ENCODE measurements at places on chromosomes 2 and 18. TPM values are rescaled to one million over a fixed set of nuclear protein-coding genes. Genes with fewer than 3 reads are reported as not detected.
A peak's percentile ranks its signal among the peaks of the same experiment; 100 is the strongest.

- no peak for DNase-seq
These were observed 706.1 kb upstream of the HS6ST1 start for GRCh38 chr2:129024796-129025195.

IL1RN gene
- total RNA-seq: 40.6 TPM

GRCh38 chr2:69584127-69584889, 59.2 kb downstream of the AAK1 start:
- no peak for DNase-seq

CCL20 gene
- total RNA-seq: 8.6 TPM

GRCh38 chr18:67636597-67637385, 120.3 kb upstream of the DSEL start:
- no peak for DNase-seq

DNA sequence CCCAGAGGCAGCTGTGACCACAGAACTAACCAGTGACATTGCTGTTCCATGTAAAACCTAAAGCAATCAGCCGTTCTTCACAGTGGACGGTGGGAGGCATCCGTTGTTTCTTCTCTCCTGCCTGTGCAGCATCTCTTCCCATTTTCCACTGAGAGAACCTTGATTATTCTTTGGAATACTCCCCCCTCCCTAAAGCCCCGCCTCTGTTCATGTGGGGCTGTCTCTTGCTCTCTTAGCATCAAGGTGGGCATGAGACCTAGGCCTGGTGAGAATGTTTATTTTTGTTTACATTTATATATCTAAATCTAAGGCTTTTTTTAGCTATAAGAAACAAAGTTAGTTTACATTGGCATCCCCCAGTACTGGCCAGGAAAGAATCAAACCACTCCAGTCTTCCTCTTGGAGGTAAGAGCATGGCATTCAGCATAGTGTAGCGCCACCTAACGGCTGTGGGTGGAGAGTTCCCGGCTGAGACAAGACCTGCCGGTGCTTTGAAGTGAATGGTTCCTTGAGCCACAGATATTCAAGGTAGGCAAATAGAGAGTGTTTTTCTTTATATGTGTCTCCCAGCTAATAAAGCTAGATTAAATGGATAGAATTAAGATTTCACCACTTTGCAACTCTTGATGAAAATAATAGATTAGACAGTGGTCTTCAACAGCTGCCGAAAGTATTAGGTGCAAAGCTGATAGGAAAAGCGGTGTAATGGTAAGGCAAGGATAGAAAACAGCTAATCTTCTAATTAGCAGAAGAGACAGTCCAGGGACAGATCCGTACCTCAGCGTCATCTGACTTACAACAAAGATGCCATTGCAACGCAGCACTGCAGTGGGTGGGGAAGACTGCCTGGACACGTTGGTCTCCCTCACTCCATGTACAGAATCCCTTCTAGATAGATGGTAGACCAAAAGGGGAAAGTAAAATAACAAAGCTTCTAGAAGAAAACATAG, 219.6 kb upstream of the RAB12 start:
- DNase-seq: no peak

ASPRV1 gene
- 2.1 TPM for total RNA-seq

DNA sequence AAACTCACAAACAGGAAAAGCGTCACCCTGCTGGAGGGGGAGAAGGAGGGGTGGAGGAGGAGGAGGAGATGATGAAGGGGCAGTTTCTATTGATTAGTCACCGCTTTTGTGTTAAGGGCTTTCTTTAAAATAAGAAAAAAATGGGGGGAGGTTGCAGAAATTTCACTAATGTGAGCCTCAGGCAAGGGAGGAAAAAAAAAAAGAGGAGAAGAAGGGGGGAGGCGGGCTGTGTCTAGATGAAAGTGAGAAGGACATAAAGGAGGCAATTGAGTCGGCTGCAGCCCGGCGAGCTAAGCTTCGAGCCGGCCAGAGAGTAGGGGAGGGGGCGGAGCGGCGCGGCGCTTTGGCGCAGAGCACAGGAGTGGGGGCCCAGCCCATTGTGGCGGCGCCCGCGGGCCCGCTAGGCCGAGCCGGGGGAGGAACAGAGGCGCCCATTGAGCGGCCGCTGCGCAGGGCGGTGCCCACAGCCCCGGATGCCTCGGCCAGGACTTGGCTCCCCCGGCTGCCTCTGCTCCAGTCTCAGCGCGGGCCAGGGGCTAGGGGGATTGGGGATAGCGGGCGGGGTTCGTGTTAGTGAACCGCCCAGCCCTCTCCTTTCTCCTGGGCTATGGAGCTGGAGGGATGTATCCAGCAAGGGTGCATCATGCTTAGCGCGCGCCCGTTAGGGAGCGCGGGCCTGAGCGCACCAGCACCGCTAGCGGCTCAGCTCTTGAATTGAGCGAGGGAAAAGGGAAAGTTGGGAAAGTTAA, 7.9 kb downstream of the PAX3 start:
- DNase-seq: no peak

ABCG8 gene
- total RNA-seq: not detected

STARD7 gene
- total RNA-seq: 76.4 TPM

DNA sequence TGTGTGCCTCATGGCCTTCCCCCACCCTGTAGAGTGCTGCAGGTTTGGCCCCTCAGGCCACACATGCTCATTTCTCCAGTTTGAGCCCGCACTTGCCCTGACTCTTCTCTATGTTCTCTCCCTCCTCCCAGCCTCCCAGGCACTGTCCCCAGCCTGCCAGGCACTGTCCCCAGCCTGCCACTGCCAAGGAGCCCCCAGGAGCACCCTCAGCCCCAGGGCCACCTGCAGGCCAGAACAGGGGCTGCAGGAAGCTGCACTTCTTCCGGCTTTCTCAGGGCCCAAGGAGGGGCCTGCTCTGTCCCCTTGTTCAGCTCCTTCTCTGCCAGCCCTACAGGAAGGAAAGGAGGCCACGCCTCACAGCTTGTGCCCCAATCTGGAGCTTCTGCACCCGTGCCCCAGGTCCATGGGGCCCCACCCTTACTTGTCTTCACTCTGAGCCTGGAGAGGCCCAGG, 31.6 kb downstream of the CYP26B1 start:
- peak; percentile 58 for DNase-seq

MTLN gene
- 81.3 TPM for total RNA-seq

EGR4 gene
- not detected for total RNA-seq

DNA sequence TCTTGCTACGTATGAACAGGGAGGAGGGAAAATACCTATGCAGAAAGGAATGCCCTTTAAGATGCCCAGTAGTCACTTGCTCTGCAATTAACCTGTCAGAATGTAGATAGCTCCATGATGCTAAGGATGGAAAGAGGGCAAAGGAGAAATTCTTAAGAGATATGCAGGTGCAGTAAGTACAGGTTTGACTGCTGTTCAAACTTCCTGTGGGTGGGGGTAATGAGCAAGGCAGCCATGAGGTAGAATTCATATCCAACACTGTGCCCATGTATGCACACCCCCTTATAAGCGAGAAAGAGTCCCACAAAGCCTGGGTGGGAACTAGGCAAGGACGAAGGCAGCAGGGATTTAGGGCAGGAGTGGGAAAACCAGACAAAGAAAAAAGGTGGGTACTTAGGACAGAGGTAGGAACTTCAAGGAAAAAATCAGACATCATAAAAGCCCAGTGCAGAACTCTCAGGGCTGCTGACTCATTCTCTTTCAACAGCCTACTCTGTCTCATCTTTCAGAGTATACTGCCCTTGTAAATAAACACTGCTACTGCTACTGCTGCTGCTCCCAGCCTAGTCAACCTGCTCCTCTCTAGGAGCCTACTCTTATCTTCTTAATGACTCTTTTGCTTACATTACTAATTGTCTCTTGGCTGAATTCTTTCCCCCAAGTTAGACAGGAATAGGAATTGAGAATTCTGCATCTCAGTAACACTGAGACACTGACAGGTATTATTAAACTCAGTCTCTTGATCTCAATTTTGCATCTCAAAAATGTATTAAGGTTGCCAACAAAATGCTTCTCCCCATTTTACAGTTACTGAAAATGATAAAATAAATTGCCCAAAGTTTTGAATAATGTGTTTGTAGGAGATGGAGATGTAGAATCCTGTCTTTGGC, 189.0 kb downstream of the PTH2R start:
- no peak for DNase-seq

DNA sequence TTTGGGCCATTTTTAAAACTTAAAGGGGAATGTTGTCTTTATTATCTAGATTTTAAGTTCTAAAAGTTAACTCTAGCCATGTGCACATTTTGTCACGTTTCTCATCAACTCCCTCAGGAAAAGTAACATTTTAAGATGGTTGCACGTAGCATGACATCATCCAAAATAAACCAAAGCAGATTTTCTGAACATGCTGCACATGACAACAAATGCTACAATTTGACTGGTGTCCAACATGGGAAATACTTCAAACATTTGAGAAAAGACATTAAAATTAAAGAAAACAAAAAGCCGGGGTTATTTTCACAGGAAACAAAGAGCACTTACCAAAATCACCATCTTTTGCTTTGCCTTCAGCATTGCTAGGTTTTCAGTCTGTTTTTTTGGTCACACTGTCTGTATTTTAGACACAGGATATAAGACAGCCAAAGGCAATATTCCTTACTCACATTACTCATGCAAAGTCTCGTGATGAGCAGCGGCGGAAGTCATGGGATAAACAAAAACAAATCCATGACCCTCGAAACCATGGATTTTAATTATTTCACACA, 51.3 kb upstream of the RND3 start:
- DNase-seq: no peak

PLCL1 gene
- 5.6 TPM for total RNA-seq

GRCh38 chr2:75100011-75100800, 99.1 kb downstream of the TACR1 start:
- no peak for DNase-seq

DNA sequence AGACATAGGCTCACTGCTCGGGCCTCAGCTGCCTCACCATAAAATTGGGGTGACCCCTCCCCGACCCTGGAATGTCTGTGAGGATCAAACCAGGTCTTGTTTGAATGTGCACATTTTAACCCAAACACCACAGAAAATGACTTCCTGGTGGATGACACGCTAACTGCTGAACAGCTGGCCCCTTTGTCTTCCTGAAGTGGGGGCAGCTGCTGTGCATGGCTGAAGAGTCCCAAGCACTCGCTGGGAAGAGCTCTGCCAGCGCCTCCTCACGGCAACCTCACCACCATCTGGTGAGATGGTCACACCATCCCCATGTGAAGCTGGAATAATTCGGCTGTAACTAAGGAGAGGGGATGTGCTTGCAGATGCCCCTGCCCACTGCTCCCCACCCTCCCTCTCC, 34.0 kb downstream of the AQP12A start:
- DNase-seq: no peak

GRCh38 chr2:33525666-33526065, 49.2 kb downstream of the RASGRP3 start:
- DNase-seq: no peak

DNA sequence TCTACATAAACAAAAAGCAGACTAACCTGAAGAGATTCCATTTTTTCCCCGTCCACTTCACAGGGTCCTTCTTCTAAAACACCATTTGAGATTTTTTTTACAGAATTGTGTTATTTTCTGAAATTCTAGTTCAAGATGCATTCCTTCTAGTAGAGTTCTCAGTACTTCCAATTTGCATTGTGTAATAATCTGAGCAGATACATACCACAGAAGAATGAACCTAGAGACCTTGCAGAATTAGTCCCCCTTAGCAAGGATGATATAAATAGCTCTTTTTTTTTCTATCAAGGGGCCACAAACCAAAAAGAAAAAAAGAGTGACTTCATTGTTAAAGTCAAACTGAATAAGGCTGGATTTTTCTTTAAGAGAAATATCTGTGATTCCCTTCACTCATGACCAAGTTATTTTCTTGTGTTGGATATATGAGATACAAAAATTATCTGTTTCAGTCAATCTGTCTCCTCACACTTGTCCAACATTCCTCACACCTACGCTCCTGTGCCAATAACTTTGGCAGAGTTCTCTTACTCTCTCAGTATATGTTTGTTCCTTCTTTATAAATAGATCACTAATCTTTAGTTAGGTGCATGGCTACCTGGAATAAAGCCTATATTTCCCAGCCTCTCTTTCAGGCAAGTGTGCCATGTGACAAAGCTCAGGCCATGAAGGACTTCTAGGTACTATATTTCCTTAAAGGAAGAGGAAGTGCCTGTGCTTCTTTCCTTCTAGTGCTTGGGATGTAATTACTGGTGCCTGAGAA, 183.5 kb downstream of the ZNF385B start:
- no peak for DNase-seq

- DNase-seq: no peak
These were observed 76.0 kb upstream of the DSG1 start for GRCh38 chr18:31241900-31242409.

KLHL29 gene
- total RNA-seq: 29.5 TPM

GRCh38 chr18:22229456-22230124, 60.2 kb downstream of the GATA6 start:
- DNase-seq: no peak

FLACC1 gene
- 3.4 TPM for total RNA-seq

DNA sequence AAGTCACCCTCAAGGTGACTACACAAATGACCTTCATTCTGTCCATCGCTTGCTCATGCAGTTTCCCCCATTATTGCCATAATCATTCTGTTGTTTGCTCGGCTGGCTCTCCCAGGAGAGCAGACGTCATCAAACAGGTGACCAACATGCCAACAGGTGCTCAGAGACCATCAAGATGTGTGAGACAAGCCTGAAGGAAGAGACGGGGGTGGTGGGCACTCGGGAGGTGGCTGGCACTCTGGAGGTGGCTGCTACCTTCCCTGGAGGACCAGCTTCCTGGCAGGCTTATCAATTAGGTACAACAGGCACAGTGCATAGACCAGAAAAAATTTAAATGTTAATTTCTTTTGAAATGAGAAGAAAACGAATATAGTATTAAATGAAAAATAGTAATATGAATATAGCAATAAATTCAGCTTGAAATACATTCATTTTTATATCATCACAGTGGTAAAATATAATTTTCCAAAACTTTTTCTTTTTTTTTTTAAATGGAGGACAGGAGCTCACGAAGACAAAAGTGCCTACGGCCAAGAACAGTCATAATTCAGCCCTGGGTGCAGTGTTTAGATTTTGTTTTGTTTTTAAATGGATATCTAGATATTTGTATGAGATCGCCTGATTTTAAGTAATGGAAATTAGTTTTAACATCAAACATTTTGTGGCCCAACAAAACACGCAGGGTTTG, 16.9 kb upstream of the HAAO start:
- DNase-seq: peak; percentile 64

GRCh38 chr2:128685841-128686496, 367.3 kb upstream of the HS6ST1 start:
- no peak for DNase-seq

- no peak for DNase-seq
These were observed 101.8 kb upstream of the ZC3H15 start for GRCh38 chr2:186384226-186384625.

DNA sequence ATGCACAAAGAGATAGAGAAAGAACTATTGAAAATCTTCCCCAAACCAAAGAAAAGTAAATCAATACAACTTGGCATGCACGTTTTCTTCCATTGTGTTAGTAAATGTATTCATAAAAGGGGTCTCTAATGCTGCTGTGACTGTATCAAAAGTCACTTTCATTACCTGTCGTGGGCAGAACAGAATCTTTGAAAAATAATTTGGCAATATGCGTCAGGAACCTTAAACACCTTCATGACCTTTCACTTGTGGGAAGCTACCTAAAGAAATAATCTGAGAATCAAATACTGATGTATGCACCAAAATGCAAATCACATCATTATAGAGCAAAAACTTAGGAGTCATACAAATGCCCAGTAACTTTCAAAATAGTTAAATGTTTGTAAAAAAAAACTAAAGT, 105.3 kb downstream of the ARL4C start:
- no peak for DNase-seq
